ENCODE measurements at places on chromosomes 12 and 14.

- DNase-seq: peak; percentile 58
Observed at GRCh38 chr14:91241863-91242262, 2.6 kb downstream of the GPR68 start.

DNA sequence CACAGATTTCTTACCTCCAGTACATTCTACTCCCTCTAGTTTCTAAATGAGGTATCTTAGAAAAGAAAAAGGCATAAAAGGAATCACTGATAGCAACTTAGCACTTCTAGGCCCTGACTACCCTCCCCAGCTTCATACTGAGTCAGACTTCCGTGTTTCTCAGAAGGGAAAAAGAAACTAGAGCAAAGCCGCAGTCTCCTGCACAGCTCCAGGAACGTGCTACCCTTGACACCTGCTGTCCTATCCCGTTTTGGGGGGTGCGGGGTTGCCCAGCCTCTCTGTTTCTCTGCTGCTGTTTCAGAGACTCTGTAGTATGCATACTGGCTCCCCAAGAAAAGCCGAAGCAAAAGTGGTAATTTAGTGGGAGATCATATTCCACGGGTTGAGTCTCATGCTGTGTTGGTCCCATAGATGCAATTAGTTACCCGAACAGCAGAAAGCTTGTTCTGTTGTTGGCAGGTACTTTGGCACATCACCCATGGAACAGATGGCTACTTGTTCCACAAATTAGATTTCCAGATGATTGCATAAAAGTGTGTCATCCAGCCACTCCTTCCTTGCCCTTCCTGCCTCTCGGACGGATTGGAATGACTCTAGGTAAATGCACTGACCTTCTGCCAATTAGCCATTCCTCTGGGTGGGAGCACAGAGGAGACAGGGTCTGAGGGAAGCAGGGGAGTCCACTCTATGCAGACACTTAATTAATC is 438.1 kb downstream of the FUT8 start:
- DNase-seq: peak; percentile 82

- DNase-seq: no peak
Observed at GRCh38 chr12:117437516-117438255, 76.3 kb upstream of the NOS1 start.

DNA sequence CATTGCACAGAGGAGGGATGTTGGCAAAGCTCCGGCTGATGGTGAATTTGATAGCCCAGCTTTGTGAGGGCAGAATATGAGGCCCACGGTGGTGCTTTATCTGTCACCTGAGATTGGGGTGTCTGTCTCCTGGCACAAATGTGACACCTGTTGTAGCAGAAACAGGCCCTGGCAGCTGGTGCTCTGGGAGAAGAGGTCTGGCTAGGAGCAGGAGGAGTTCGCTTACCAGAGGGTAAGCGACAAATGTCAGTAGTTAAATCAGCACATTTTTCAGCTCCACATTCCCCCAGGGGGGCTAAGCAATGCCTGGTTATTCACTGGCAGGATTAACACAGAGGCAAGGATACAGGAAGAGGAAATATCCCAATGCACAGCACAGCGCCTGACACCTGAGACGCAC is 71.1 kb downstream of the B4GALNT3 start:
- no peak for DNase-seq

GRCh38 chr14:102949062-102949800 is 26.8 kb downstream of the AMN start:
- DNase-seq: peak; percentile 23

DNA sequence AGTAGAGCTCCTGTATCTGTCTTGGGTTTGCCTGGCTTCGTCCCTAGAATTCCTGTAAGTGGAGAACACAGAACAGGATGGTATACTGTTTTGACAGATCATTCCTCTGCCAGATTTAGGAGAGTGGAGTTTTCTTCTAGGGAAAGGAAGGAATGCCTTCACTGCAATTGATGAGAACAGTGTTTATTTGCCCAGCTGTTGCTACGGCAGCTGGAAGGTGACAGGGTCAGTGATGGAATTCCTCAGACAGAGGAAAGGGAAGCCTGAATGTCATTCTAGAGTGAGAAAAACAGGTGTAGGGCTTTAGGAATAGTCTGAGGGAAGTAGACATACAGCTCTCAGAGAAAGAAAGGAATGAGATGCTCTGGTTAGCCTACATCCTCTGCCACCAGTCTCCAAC is 11.7 kb downstream of the CSRNP2 start:
- DNase-seq: no peak

- DNase-seq: no peak
Observed at GRCh38 chr12:8844665-8845064, 22.2 kb downstream of the A2ML1 start.

GRCh38 chr14:56160088-56160487 is 41.9 kb downstream of the PELI2 start:
- DNase-seq: no peak

GRCh38 chr12:53575502-53576249 is 50.5 kb downstream of the ATF7 start:
- DNase-seq: no peak

- DNase-seq: no peak
Observed at GRCh38 chr12:124422570-124423523, 128.0 kb downstream of the RFLNA start.

DNA sequence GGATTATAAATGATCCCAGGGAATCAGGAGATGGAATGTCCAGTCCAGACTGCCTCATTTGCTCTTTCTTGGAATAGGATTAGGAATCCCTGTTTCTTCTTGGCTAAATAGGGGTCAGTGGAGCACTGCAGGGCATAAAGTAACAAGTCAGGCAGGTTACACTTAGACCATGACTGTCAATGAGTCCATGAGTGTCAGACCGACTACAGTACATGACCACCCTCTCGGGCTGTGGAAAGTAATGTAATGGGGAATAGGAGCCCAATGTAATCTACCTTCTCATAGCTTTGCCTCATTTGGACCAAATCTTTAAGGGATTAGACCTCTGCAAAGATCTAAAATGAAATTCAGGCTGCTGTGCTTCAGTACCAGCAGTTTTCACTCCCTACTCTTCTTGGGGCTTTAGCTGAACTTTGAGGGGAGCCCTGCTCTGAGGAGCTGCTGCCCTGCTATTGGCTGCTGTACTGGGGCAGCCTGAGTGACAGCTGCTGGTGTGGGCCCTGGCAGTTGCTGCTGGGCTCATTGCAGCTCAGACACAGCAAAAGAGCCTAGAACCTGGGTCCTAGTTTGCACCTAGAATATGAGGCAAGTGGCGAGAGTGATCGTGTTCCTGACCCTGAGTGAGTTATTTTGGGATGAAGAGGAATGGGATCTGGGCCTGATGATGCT is 62.2 kb upstream of the OR4E1 start:
- peak; percentile 3 for DNase-seq

DNA sequence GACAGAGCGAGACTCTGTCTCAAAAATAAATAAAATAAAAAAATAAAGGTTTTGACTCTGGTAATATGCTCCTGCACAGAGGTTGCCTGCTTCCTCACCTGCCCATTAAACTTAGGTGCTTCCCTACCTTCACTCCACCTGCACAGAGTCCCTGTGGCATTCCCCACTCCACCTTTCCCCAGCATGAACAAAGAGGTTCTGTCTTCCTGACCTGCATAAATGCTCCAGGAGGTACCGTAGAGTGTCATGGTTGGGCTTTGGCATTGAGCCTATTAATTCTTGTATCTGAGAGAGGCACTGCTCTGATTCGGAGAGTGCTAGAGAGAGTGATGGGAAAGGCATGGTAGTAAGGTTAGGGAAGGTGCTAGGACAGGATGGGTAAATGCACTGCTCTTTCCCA is 6.3 kb downstream of the ARHGAP9 start:
- no peak for DNase-seq

DNA sequence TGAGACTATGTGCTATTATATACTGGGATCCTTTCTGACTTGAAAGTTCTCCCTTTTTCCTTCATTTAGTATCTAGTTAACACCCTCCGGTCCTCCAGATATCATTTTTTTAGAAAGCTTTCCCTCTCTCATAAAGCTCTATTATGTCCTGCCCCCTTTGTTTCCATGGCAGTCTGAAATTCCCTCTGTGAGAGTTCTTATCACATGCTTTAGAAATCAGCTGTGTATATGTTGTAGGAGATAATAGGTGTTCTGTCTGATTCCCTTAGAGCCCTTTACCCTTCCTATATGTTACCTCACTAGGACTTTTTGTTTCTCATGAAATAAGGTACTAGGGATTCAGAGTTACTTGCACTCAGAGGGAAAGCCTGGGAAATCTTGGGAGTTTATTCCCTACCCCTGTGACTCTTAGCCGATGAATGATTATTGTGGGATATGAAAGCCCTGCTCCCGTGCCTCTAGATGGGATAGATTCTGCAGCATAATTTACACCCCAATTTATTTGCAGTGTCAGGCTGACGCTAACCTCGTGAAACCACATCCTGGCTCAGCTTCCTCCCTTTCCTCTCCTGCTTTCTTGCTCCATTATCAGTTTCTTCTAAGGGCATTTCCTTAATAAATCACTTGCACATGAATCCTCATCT is 448.4 kb downstream of the MDGA2 start:
- no peak for DNase-seq

- DNase-seq: peak; percentile 89
Observed at GRCh38 chr12:89708565-89709156, at the start of gene ATP2B1. Gene ATP2B1, minus strand, starts transcription at chr12:89708838. Its CDS starts 52,952 bp downstream, at chr12:89655886.

DNA sequence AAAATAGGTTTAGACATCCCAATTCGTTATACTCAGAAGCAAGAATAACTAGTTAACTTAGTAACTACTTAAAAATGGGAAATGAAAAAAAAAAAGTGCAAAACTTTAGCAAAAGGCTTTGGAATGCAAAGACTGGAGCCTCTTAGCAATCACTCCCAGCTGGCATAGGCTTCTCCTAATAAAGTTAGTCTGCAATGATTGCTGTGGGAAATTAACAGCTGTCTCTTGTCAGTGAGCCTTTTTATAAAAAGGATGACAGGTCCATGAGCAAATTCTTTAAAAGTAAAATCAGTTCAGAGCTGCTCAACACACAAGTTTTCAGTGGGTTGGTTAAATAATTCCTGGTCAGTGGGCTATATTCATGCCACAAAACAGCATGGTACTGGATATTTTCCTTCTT is 7.4 kb upstream of the SYCP3 start:
- no peak for DNase-seq

DNA sequence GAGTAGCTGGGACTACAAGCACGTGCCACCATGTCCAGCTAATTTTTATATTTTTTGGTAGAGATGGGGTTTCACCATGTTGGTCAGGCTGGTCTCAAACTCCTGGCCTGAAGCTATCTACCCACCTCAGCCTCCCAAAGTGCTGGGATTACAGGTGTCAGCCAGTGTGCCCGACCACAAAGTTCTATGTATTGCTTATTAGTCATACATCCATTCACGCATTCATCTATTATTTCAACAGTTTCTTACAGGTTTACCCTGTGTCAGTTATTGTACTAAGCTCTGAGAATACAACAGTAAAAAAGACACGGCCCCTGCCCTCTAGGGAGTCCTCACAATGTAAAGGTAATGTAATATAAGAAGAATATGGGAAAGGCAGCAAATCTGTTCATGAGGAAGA is 188.9 kb upstream of the BTG1 start:
- no peak for DNase-seq

DNA sequence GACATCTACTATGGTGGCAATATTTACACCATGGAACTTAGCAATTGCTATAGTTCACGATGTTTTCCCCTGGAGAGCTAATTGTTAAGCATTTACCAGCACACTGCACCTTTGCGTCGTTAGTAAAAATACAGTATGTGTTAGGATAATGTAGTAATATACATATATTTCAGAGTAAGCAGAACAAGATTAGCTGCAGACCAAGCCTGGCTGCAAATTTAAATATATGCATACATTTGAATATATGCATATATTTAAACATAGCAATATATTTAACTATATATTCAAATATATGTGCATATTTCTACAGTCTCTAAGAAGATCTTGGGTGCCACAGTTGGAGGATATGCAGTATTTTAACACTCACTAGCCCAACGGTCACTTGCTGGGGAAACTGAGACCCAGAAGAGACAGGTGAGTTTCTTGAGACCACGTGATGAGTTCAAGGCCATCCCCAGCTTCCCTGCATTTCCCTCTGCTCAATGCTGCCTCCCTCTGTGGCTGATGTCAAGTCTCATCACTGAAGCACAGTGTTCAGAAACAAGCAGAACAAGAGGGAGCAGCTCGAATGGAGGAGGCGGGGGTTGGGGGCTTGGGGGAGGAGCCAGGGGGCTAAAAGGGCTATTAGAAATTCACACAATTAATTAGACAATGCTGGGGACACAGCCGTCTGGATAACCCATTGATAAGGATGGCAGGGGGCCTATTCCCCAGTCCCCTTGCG is 708.0 kb downstream of the MED13L start:
- no peak for DNase-seq

DNA sequence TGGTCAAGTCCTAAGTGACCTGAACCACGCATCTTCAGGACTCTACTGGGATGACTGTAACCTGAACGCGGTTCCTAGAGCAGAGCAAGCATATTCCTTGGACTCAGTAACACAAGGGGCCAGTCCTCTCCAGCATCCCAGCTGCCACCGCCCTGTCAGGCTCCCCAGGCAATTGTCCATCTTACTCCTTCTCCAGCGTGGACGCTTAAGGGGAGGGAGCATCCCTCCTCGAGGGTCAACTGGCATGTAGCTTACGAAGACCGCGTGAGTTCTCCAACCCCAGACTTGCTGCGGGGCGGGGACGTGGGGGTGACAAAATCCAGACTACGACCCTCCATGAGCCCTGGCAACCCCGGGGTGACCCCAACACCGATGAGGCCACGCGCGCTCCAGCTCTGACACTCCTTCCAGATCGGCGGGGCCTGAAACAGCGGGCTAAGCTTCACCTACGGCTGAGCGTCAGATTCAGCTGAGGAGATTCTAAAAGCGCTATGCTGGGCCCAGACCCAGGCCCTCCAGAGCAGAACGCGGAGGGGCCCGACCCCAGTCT is 846 bp upstream of the MTHFD1 start:
- DNase-seq: no peak

- DNase-seq: no peak
Observed at GRCh38 chr12:30882706-30883105, 43.8 kb upstream of the TSPAN11 start.

DNA sequence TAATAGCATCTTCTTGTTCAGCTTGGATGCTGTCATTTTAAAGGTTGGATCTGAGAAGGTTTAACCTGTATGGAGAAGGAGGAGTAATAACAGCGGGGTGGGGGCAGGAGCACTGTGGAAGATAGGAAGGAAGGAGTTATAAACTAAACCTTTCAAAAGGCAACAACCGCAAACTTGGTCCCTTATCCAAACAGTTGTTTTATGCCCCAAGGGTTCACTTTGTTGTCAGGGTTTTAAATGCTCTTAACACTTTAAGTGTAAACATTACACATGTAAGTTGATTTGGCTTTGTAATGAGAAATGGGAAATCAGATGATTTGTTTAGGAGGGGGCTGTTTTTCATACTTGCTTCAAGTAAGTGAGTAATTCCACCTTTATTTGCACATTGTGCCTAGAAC is 3.0 kb downstream of the NPAS3 start:
- no peak for DNase-seq

All from CD4-positive, alpha-beta T cell treated with Interferon alpha-2 for 1 hour (primary cell).